ENCODE measurements at places on chromosomes 3 and 15. TPM values are rescaled to one million over a fixed set of nuclear protein-coding genes. Genes with fewer than 3 reads are reported as not detected.

The ARPP21 gene
- not detected for total RNA-seq

The SAMD7 gene
- total RNA-seq, result not detected

The ACOX2 gene
- 37.2 TPM for total RNA-seq

The WDR93 gene
- total RNA-seq, result not detected

The CEP152 gene
- total RNA-seq, result 1.3 TPM

The FETUB gene
- total RNA-seq, result not detected

The GPR62 gene
- 0.16 TPM for total RNA-seq

The RTP4 gene
- 0.93 TPM for total RNA-seq

The ZBBX gene
- not detected for total RNA-seq

The CRYGS gene
- 1.6 TPM for total RNA-seq

The SNTN gene
- not detected for total RNA-seq

The WDR6 gene
- total RNA-seq, result 79.0 TPM

Data from left ventricle myocardium inferior (tissue), 1 donor.